ENCODE measurements at places on chromosomes 4 and X.

- no peak for DNase-seq
These were observed 94.5 kb upstream of the EOLA2 start for GRCh38 chrX:150032742-150033141.

- DNase-seq = no peak
These were observed 3.5 kb downstream of the MSANTD1 start for GRCh38 chr4:3252480-3252828.

DNA sequence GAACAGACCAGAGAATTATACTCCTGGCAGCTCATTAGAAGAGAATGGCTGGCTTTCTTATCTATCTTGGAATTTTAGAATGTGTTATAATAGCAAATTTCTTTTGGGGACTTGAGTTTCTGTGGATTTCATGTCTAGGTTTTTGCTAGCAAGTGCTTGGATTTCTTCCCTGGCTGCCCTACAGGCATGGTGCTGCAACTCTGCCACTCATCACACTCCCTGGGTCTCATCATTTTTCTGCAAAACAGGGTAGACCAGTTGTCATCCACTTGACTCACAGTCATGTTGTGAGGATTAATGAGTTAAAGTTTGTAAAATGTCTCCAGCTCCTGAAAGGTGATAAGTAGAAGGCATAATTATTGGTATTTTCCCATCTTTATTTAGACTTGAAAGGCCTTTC, 60.7 kb upstream of the LCORL start:
- DNase-seq = no peak

DNA sequence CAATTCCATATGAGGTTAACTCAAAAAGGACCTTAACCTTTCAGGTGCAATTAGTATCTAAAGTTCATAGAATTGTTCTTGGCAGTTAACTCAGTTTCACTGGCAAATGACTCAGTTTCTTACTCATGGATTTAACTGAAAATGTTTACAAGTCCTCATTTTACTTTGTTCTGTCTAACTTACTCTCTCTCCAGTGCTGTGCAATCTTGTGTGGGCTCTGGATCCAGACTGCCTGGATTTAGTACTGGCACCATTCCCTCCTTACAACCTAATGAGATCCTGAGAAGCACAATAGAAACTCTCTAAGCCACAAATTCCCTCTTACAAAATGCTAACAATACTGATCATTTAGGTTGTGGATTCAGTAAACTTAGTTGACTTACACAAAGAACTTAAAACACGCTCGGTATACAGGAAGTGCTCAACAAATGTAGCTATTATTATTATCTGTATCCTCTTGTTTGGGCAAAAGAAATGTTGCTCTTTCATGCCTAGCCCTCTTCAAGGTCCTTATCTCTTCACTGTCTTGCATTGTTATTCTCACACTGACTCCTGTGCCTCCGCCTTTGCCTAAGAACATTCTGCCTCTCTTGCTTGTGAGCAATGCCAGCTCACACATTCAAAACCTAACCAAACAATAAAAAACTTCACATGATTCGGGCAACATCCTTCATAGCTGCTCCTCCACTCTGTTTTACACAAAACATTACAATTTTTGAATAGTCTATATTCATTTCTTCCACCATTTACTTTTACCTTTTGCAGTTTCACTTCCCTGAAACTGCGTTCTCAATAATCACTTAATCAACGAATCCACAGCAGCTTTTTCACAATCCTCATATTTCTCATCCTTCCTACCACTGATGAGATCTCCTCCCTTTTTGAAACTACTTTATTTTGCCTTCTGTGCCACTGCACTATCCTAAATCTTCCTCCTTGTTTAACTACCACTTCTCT, 91.8 kb downstream of the PDE5A start:
- DNase-seq = no peak

GRCh38 chr4:61921920-61922319, 721.8 kb downstream of the ADGRL3 start:
- no peak for DNase-seq

DNA sequence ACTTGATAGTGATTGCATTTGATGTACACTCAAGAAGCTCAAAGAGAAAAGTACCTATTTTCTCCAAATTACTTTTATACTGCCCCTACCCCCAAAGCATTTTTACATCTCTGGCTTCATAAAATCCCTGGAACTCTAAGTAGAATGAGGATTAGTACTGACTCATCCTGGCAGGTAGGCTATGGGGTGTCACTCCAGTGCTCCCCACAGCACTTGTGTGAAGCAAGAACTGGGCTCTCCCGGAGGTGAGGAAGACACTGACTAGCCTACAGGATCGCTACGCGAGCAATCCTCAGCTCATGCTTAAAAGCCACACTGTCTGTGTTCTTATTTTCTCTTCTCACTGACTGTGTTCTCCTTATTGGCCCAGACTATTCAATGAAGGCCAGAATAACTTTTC, 90.4 kb upstream of the NDP start:
- no peak for DNase-seq

- no peak for DNase-seq
These were observed 8.6 kb upstream of the TSPAN7 start for GRCh38 chrX:38552721-38553120.

DNA sequence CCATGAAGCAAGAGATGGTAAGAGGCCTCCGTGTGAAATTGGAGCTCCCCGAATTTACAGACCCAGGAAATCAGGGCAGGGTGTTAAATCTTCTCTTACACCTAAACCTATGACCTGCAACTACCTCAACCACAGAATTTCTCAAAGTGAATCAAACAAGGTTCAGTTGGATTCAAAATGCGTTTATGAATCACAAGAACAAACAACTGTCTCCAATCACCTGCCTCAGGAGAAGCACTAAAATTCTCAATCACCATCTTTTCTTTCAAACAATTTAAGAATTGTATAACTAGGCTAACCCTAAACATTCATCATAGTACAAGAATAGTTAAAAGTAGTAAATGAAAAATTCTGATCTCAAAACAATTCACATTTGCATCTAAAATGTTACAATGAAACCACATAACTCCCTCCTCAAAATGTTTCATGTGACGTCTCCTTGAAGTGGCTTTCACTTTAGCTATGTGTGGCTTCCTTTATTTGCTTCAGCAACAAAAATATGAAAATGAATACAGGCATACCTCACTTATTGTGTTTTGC, 19.2 kb downstream of the PPP3CA start:
- no peak for DNase-seq

- DNase-seq = no peak
These were observed 287.3 kb downstream of the STK32B start for GRCh38 chr4:5338531-5338930.

DNA sequence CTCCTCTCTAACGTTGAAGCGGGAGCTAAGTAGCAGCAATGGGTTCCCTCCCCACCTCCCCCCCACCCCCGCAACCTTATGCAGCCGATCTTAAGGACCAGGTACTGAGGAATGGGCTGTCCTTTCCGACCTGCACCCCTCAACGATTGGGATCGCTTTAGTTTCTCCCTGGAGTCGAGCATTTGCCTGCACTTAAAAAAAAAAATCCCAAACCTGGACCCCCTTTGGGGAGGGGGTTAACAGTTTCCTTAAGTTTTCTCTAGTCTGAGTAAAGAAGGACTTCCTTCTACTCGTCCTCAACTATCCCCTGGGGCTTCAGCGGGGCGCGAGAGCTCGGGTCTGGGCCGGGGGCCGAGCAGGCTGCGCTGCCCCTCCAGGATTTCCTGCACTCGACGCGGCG, 25.7 kb upstream of the BCORL1 start:
- no peak for DNase-seq

DNA sequence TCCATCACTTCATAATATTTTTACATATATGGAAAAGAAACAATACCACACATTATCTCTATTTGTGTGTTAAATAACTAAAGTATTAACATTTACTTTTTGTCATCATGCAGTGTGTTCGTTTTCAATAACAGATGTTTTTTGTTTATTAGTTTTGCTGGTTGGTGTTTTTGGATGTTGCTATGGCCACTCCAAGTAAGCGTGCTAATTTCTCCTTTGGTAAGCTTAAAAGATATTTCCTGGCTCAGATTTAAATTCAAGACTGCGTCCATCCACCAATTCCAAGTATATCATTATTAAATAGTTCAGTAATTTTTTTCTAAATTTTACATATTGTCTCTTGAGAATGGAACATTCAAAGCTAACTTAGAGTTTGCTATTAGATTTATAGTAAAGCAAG, 235.4 kb upstream of the IL1RAPL1 start:
- DNase-seq = no peak

GRCh38 chr4:134756421-134756820, 554.8 kb upstream of the PABPC4L start:
- no peak for DNase-seq

DNA sequence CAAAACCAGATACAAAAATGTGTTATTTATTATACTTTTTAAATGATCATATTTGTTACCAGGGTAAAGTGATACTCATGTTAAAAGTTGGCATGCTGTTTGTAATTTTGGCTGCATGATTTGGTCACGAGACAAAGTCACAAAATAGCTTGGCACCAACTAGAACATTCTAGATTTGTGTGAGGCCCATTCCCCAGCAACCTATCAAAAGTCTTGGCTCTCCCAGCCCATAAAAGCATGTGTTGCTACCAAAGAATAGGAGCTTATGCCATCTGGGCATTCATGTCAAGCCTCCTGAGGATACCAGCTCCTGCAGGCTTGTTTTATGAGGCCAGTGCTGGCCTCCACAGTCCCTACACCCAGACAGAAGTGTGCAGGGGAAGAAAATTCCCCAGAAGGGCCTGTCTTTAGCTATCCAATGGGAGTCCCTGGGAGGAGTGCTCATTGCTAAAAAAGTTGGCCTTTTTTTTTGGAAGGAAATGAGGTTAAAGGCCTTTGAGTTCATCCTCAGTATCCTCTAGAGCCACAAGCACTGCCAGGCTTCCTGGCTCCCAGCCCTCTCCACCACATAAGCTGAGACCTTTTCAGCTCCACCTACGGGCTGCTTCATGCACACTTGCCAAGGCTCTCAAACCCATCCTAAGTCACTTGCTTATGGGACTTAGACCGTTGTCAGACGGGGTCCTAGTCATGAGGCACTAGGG, 211.9 kb upstream of the EOLA2 start:
- no peak for DNase-seq
